ENCODE measurements at places on chromosomes 16 and 17. TPM values are rescaled to one million over a fixed set of nuclear protein-coding genes. Genes with fewer than 3 reads are reported as not detected.

Gene ITGAE
- total RNA-seq = 63.4 TPM

Gene PLA2G10
- not detected for total RNA-seq

Gene RAI1
- 7.3 TPM for total RNA-seq

Gene NCBP3
- 22.9 TPM for total RNA-seq

Gene CES5A
- not detected for total RNA-seq

Gene TNFSF13
- 0.63 TPM for total RNA-seq

Gene KCNJ18
- total RNA-seq = not detected

Gene EFNB3
- 0.14 TPM for total RNA-seq

Gene SLC6A4
- total RNA-seq = not detected

- DNase-seq = no peak
Measured at GRCh38 chr16:85045077-85045476, 17.5 kb downstream of the KIAA0513 start.

DNA sequence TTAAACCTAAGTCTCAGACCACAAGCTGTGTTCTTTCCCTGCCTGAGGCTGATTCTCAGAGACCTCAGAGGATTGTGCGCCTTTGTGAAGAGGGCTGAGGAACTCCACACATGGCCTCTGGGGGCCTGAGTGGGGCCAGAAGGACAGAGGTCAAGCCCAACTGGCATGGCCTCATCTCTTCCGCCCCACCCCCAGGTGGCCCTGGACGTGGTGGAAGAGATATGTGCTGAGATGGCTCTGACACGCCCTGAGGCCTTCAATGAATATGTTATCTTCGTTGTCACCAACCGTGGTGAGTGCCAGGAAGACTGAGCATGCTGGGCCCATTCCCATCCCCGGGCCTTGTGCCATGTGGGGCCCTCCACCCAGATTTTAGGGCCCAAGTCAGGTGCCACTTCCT lies 20.1 kb upstream of the ALKBH5 start:
- DNase-seq = no peak

DNA sequence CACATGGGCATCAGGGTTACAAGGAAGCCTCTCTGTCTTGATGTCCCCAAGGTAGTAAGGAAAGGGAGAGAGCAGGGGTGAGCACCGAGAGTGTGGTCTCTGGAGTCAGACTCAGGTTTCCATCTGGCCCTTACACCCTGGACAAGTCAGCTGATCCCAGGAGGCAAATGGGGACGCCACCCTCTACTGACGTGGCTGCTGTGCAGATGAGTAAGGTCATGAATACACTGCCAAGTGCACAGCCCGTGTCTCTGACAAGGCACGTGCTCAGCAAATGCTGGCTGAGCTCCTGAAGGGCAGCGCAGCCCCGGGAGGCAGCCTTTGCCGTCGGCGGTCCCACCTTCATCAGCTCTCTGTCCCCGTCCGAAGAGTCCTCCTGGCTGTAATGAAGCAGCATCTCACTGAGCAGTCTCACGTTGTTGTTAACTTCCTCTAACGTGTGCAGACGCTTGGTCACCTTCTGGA lies 19.4 kb downstream of the GGA3 start:
- DNase-seq = no peak

DNA sequence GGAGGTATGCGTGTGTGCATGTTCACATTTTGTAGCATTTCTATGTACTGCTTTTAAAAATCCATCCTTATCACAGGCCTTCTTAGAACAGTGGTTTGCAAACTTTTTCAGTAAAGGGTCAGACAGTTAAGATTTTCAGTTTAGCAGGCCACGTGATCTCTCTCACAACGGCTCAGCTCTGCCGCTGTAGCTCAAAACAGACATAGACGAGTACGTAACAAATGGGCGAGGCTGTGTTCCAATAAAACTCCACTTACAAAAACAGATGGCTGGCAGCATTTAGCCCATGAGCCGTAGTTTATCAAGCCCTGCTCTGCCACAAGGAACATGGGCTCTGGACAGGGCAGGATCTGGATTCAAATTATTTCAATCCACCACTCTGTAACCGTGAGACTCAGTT lies 141.8 kb downstream of the XYLT1 start:
- no peak for DNase-seq

DNA sequence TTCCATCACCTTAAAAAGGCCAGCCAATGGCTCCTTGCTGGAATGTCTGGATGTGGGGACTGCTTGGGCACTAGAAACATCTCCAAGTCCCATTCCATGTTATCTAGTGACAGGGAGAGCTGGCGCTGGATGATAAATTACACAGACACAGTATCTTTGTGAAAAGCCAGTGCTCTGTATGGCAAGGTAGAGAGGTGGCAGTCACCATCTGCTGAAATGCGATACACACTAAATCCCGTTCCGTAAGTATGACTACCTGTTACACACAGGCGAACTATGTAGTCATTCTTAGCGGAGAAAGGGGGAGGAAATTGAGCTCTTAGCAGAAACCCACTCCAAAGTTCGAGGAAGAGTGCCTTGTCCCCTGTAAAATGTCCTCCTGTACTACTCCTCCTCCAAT lies 81.0 kb upstream of the MYOCD start:
- no peak for DNase-seq

DNA sequence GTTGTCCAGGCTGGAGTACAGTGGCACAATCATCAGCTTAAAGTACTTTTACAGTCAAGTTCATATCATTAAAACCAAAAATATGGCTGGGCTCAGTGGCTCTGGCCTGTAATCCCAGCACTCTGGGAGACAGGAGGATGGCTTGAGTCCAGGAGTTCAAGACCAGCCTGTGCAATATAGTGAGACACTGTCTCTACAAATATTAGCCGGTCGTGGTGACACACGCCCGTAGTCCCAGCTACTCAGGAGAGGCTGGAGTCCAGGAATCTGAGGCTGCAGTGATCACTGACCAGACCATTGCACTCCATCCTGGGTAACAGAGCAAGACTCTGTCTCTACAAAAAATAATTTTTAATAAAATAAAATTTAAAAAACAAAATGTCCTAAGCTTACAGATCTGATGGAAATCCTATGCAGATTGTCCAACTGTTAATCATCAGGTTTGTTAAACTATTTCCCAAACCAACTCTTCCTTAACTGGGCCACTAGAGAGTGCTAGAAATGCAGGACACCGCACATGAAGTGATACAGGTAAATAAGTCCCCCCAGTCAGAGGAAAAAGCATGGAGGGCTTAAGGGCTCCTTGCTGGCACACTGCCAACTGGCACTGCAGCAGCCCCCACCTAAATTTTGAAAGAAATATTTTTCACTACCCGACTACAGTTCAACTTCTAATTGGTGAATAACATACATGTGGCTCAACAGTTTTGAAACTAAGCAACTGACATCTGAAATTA lies 2.8 kb downstream of the USP22 start:
- peak; percentile 50 for DNase-seq

- DNase-seq = no peak
Measured at GRCh38 chr16:77077256-77077922, 113.6 kb upstream of the MON1B start.

- no peak for DNase-seq
Measured at GRCh38 chr17:13792314-13792713, 190.6 kb upstream of the HS3ST3A1 start.

GRCh38 chr16:21226749-21227148 lies 6.8 kb upstream of the ANKS4B start:
- DNase-seq = no peak

DNA sequence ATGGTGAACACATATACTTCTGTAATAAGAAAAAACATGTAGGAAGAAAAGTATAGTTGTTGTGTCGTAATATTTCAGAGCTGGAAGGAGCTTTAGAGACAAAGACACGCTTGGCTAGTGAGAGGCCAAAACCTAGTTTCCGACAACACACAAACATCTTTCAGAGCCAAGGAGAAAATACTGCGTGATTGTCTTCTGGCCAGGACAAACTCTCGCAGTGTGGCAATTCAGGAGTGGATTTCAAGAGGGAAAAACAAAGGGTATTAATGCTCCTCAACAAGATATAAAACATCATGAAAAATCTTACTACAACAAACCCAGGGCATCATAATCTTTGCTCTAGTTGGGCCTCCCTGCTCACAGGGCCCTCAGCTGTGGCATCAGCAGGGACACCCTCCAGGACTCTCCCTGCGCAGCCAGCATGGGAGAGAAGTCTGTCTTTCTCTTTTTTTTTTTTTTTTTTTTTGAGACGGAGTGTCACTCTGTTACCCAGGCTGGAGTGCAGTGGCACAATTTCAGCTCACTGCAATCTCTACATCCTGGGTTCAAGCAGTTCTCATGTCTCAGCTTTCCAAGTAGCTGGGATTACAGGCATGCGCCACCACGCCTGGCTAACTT lies 66.4 kb downstream of the CYB5B start:
- no peak for DNase-seq

GRCh38 chr16:29804455-29805231 lies 1.7 kb upstream of the MAZ start:
- DNase-seq = no peak

DNA sequence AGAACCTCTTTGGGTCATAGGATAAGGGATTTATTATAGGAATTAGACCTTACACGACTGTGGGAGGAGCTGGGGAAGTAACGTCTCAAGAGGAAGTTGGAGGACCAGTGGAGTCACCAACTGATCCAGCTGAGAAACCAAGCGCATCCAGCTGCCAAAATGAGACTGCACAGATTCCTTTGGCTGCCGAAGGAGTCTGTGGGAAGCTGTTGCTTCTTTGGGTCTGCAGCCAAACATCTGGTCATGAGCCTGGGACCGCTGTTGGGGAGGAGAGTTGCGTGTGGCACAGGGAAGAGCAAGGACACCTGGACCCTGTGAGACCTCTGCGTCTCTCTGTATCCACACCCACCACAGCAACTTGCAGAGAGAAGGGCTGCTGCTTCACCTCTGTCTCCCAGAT lies 2.4 kb upstream of the NACA2 start:
- DNase-seq = no peak

- no peak for DNase-seq
Measured at GRCh38 chr16:642189-643049, 791 bp downstream of the MCRIP2 start.

DNA sequence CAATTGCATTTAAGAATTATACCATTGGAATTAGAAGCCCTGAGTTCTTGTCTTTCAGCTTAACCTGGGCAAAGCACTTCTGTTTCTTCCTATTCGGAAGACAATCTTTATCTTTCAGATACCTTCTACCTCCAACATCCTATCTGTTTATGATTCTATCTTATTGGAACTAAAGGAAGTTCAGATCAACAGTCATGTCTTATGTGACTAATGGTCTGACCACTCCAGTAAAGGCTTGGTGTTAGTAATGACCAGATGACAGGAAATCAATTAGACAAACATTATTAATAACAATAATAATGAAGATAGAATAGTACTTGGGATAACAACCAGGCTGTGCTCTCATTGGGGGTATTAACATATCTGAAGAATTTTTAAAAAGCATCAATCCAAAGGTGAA lies 11.3 kb downstream of the HS3ST3A1 start:
- no peak for DNase-seq

DNA sequence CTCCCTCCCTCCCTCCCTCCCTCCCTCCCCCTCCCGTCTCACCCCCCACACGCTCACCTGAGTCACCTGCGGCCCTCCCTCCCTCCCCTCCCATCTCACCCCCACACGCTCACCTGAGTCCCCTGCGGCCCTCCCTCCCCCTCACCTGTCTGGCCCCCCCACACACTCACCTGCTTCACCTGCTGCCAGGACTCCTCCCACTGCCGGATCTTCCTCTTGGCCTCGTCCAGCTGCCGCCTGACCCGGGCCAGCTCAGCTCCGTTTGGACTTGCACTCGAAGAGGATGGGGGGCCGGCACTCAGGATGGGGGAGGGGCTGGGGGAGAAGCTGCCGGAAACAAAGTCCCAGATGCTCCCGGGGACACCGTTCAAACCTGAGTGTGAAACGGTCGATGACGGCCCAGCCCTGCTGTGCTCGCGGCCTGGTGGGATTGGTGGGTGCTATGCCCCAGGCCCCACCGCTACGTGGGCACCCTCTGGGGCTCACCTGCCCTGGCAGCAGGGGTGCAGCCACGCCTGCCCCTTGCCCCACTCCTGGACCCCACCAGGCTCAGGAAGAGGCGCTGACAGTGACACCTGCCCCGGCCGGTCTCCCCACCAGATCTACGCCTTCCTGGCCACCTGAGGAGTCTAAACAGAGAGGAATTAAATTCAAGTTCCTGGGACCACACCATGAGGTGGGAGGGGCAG lies 15.9 kb downstream of the GNPTG start:
- DNase-seq = no peak

- DNase-seq = no peak
Measured at GRCh38 chr16:229731-230281, 557 bp upstream of the LUC7L start.

- no peak for DNase-seq
Measured at GRCh38 chr16:25596194-25596593, 95.6 kb upstream of the HS3ST4 start.

- DNase-seq = no peak
Measured at GRCh38 chr16:71565812-71566700, 10.8 kb downstream of the TAT start.

GRCh38 chr17:29857823-29858222 lies 72.2 kb downstream of the SSH2 start:
- no peak for DNase-seq

DNA sequence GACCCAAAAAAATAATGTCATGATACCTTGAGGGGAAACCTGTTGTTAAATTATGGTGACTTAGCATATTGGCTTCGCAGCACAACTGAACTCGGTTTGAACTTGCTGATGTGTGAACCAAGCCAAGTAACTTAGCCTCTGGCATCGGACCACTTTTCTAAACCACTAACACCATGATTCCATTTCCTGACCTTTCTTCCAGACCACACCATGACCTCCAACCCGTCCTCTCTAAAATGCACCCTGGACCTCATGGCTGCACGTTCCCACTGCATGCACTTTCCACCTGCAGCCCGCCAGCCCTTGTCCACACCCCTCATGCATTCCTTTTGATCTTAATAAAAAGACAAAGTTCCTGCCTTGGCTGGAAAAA lies 29.3 kb downstream of the DYNLRB2 start:
- DNase-seq = no peak

GRCh38 chr17:12773153-12773552 lies 16.1 kb upstream of the ARHGAP44 start:
- no peak for DNase-seq

DNA sequence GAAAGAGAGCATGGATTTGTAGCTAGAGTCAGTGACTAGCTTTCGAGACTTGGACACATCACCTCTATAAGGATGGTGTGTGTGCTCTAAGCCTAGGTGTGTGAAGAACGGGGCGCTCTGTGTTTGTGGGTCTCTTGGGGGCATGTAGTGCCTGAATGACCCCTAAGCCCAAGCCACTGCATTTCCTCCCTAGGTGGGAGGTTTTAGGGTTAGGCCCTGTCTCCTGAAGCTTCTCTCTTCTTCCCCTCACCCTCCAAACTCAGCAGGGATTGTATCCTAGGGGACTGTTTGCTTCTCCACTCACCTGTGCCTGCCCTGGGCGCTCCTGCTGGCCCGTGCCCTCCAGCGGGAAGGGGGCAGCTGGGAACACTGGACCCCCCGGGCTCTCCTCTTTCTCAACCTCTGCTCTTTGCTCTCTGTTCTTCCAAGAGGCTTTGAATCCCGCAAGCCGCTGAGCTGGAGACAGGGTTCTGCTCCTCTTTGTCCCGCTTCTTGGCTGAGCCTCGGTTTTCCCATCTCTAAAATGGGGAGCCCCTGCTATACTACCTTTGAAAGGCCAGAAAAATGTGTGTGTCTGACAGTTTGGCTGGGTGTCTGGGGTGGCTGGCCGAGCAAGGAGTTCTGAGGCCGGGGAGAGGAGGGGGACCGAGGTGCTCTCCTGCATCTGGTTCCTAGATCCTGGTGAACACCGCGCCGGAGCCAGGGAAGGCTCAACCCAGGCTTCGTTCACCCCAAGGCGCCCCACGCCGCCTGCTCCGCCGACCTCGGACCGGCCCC lies 810 bp downstream of the CYGB start:
- no peak for DNase-seq

- no peak for DNase-seq
Measured at GRCh38 chr16:76193906-76194615, 83.1 kb upstream of the CNTNAP4 start.

Data from NCI-H460 (cell line).